Chondrocyte (in vitro differentiated cells): ENCODE measurements at places on chromosomes 11 and 22. TPM values are rescaled to one million over a fixed set of nuclear protein-coding genes. Genes with fewer than 3 reads are reported as not detected.

DNA sequence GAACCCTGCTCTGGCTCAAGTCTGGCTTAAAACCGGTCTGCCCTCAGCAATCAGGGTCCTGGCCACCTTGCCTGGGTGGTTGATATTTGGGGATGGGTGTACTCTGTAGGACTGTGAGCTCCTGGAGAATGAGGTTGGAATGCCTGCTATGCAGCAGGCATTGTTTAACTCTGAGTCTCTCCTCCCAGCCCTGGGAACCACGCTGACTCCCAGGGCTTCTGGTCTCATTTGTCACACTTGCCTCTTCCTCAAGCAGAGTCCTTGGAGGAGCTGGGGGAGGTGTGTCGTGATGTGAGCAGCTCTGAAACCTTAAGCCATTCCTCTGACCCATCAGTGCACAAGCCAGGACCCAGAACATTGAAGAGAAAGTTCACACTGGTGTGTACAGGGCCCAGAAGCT, 340.1 kb downstream of the MN1 start:
- peak overlapping the region; percentile 99 for H3K27ac ChIP-seq
- no peak for DNase-seq
- H3K4me1 ChIP-seq = peaks cover 57% of the 10 kb centered on the region
- no peaks in the 10 kb centered on the region for H3K36me3 ChIP-seq
- H3K4me3 ChIP-seq = peak overlapping the region; percentile 44

DNA sequence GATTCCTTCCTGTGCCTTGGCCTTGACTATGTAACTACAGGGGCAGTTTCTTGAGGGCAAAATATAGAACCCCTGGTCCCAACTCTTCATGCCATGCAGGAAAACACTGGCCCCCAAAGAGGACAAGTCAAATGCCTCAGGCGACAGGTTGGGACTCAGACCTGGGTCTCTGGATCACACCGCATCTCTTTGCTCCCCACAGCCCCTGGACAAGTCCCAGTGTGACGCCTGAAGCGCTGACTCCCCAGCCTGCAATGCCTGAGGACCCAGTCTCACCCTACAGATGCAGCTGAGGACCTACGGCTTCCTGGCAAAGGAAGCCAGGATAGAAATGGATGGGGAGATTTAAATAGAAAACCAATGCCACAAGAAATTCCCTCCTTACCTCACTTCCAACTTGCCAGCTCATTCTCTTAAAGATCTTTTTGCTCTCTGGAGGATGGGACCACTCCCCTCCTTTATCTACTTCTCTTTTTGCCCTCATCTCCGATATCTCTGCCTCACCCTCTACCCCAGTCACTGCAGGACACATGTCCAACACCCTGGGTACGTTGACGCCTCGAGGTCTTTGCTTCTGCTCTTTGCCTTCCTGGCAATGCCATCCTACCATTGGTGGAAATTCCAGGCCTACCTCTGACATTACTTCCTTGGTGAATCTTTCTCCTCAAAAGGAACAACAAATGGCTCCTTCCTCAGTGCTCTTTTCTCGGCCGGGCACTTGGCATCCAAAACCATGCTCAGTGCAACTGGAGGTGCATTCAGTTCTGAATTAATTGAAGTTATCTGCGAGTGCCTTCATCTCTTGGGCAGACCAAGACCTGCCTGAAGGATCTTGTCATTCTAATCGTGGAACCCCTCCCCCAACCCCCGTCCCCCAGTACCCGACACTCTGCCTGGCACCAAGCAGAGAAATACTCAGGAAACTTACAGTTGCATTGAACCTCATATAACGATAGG, 2.0 kb upstream of the PRDM11 start:
- no peak for DNase-seq
- no peak overlapping the region for H3K27ac ChIP-seq
- peaks cover 25% of the 10 kb centered on the region for H3K4me1 ChIP-seq
- peaks cover 1% of the 10 kb centered on the region for H3K36me3 ChIP-seq
- peaks cover 25% of the 10 kb centered on the region for H3K27me3 ChIP-seq
- H3K4me3 ChIP-seq = no peak overlapping the region

DNA sequence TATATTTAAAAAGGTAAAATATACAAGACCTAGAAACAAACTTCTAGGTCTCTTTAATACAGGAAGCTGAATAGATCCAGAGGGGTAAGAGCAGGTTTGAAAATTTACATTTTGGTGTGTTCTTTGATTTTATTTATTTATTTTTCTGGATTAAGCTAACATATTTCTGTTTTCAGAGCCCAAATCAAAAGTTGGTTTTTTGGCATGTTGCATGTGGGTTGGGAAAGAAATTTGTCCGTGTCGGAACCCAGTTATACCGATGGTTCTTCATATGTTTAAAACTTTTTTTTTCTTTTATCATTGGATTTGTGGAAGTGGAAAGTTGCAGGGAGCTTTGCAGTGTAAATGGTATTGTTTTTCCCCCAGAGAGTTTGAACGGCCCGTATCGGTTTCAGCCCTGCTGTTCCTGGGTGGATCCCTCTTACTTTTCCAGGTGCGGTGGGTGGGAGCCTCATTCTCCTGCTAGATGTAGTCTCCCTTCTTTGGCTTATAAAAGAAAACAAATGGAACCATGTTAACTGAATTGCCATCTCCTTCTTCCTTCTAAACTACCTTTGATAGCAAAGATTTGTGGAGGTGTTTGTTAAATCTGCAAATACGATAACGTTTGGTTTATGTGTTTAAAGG, 746 bp downstream of the CTNND1 start:
- no peak for DNase-seq
- H3K27ac ChIP-seq = peak overlapping the region; percentile 100
- peak overlapping the region; percentile 100 for H3K4me3 ChIP-seq
- H3K4me1 ChIP-seq = peaks cover 39% of the 10 kb centered on the region

DNA sequence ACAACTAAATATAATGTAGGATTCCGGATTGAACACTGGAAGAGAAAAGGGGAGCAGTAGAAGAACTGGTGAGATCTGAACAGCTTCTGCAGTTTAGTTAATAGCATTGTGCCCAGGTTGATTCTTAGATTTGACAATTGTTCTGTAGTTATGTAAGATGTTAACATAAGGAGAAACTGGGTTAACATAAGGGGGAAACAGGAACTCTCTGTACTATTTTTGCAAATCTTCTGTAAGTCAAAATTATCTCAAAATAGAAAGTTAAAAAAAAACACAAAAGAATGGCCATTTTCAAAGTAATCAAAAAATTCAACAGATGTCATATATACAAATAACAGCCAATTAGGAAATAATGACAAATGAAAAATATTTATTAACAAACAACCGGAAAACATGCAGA, 18.7 kb upstream of the LRP5 start:
- no peaks in the 10 kb centered on the region for H3K27me3 ChIP-seq
- peaks cover 3% of the 10 kb centered on the region for H3K4me1 ChIP-seq
- H3K4me3 ChIP-seq = no peak overlapping the region
- no peak overlapping the region for H3K27ac ChIP-seq
- no peaks in the 10 kb centered on the region for H3K36me3 ChIP-seq
- no peak for DNase-seq

The KCNJ1 gene
- total RNA-seq = not detected in 3 replicates

The ANKK1 gene
- 0.36 TPM in 1 of 3 replicates, not detected in the others for total RNA-seq

The CHRM1 gene
- total RNA-seq = not detected in 3 replicates

The DERL3 gene
- 1.3 to 4.6 TPM (median 2.0 TPM) in 3 replicates for total RNA-seq
